Activated T-cell treated with anti-CD3 and anti-CD28 coated beads, Interleukin-2, amount 50 U/mL, for 72 hours (primary cell): ENCODE measurements at places on chromosomes 6 and 20.

DNA sequence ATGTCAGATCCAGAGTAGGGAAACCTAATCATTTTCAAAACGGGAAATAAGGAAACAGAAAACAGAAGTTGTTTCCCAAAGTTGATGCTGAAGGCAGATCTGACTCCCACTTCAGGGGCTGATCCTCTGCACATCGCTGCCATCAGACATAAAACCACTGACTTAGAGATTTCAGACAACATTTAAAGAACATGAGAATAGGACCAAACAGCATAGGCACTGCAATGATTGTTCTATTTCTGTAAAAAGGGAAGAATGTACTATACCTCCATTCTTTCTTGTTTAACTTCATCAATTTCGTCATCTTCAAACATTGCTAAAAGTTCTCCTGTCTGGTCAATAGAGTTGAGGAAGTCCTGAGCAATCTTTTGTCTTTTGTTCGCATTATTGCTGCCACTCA lies 324.7 kb upstream of the RUNX2 start:
- DNase-seq = no peak

- DNase-seq = no peak
Observed at GRCh38 chr6:25061289-25061936, 125.7 kb upstream of the RIPOR2 start.

DNA sequence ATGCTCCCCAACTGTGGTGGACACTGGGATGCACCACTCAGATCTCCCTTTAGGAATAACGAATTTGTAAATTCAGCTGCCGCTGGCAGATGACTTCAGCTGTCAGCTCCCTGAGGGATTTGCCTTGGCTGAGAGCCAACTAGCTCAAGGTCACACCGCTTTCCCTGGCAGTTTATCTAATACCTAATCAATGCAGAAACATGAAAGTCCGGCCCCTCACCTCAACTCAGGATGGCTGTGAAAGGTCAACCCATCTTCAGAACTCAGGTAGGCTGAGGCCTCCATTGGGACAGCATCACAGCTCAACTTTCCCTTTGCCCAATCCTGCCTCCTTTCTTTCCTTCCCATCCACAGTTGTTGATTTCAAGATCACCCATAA lies 22.8 kb upstream of the SCGN start:
- no peak for DNase-seq

DNA sequence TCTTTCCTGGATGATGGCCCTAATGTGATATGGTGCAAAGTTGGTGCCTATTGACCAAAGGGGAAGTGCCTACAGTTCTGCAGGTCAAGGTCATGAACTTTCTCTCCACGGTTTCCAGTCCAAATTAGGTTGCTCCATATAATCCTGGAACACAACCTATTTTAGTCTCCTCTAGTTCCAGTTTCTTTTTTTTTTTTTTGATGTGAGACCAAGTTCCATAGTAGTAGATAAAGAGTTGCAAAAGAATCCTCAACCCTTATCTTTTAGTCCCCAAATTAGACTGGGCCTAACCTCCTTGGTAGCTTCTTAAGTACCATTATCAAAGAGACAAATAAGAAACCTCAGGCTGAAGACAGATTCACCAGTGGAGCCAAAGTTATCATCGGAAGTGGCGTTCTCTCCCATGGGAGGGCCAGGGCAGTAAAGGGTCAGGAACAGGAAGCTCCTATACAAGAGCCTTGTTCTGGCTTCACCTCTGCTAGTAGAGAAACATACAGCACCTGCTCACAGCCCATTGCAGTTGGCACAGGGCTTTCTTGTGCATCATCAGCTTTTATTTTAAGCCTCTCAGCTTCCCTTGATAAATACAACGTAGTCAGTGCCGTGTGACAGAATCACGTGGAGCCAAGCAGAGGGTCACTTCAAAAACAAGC lies 132.2 kb upstream of the RREB1 start:
- no peak for DNase-seq

DNA sequence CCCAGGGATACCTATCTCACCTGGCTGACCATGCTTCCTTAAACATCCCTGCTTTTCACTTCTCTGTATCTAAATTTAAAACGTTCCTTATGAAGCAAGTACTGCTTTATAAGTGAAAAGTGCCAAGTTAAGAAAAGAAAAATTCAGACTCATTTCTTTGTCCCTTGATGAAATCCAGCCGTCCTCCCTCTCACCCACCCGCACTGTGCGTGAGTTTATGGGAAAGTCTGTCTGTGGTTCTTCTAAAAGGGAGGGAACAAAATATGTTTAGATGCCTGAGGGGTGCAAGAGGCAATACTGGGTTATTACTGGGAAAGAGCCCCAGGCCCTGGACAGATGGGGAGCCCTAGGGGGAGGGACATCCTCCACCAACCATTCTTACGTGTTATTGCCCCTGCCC lies 31.2 kb downstream of the SPDEF start:
- no peak for DNase-seq

- DNase-seq = no peak
Observed at GRCh38 chr6:7207720-7208119, 100.0 kb downstream of the RREB1 start.

GRCh38 chr6:119728935-119729334 lies 379.4 kb upstream of the MAN1A1 start:
- DNase-seq = no peak

GRCh38 chr20:59807909-59808728 lies 125.3 kb downstream of the SYCP2 start:
- DNase-seq = no peak

DNA sequence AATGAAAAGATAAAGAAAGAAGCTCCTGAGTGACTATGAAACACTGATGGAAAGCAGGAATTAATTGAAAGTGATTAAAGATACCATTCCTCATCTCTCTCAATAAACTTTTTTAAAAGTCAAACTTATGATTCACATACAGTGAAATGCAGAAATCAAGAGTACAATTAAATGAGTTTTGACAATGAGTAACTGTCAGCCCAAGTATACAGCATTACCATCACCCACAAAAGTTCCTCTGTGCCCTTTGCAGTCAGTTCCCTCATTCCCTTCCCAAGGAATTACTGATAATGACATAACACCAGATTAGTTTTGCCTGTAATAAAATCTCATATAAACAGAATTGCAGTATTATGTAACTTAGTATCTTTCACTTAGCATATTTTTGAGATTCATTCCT lies 44.5 kb downstream of the ATG5 start:
- DNase-seq = no peak

DNA sequence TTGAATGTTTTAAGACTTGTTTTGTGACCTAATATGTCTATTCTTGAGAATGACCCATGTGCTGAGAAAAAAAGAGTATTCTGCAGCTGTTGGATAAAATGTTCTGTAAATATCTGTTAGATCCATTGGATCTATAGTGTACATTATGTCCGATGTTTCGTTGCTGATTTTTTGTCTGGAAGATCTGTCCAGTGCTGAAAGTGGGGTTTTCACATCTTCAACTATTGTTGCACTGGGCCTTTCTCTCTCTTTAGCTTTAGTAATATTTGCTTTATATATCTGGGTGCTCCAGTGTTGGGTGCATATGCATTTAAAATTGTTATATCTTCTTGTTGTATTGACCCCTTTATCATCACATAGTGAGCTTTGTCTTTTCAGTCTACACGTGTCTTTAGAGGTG lies 5.7 kb upstream of the SIRPB2 start:
- DNase-seq = no peak

DNA sequence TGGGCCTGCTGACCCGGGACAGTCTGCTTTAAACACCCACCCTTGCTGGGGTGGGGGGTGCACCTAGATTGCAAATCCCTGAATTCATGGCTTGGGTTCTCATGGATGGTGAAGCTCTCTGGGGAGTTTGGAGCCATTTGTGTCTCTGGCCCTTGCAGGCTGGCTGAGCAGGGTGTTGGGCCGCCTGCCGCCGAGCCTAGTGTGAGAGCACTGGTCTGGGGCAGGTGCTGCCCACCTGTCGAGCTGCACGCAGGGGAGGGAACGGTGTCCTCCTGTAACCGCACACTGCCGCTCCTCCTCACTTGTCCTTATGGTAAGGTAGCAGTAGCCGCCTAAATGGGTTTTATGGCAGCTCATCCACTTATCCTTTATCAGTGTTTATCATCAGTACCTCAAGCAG lies 143.9 kb downstream of the DTNBP1 start:
- DNase-seq = no peak

DNA sequence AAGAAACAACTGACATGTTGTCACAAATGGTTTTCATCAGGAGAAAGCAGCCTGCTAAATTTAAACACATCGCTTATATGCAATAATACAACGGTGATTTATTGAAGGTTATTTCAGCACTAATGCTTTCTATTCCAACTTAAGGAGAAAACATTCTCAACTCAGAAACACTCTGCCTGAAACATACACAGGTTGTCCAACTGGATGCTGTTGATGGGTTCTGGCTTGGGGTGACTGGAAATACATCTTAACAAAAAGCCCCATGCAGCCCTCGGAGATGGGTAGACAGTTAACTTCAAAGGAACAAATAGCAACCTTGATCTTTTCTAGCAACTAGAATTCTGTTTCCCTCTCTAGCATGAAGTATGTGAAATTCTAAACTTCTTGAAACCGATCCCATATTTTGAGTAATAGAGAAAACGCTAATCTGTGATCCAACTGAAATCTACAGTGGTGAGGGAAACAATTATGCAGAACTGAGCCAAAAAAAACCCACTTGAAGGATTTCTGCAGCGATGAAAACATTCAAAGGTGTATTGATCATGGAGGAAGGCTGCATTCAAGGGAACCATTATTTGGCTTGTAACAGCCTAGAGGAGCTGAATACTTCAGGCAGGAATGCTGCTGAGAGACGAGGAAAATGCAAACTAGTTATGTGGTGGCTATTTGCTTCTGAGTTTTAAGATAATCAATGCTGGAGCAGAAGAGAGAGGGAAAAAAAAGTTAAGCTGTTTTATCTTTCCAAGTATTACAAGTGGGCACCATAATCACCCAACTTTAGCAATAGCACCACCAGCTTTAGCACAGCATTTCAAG lies 6.9 kb downstream of the ZMYND8 start:
- no peak for DNase-seq

DNA sequence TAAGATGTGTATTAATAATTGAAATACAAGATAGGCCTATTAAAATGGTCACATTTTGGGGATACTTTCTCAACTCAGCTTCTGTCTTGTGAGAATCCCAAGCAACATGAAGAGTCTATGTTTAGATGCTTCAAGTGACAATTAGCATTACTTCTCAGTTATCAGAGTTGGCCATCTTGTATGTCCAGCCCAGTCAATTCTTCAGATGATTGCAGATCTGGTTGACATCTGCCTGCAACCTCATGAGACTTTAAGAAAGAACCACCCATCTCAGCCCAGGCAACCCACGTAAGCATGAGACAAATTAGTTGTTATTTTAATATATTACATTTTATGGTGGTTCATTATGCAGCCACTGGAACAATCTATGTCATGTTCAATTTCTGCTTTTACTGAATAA lies 256.5 kb downstream of the TENT5A start:
- DNase-seq = no peak

DNA sequence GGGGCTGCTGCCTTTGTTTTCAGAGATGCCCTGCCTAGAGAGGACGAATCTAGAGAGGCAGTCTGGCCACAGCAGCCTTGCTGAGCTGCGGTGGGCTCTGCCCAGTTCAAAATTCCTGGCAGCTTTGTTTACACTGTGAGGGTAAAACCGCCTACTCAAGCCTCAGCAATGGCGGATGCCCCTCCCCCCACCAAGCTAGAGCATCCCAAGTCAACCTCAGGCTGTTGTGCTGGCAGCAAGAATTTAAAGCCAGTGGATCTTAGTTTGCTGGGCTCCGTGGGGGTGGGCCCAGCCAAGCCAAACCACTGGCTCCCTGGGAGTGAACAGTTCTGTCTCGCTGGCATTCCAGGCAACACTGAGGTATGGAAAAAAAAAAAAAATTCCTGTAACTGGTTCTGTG lies 970.9 kb downstream of the TBC1D32 start:
- no peak for DNase-seq

DNA sequence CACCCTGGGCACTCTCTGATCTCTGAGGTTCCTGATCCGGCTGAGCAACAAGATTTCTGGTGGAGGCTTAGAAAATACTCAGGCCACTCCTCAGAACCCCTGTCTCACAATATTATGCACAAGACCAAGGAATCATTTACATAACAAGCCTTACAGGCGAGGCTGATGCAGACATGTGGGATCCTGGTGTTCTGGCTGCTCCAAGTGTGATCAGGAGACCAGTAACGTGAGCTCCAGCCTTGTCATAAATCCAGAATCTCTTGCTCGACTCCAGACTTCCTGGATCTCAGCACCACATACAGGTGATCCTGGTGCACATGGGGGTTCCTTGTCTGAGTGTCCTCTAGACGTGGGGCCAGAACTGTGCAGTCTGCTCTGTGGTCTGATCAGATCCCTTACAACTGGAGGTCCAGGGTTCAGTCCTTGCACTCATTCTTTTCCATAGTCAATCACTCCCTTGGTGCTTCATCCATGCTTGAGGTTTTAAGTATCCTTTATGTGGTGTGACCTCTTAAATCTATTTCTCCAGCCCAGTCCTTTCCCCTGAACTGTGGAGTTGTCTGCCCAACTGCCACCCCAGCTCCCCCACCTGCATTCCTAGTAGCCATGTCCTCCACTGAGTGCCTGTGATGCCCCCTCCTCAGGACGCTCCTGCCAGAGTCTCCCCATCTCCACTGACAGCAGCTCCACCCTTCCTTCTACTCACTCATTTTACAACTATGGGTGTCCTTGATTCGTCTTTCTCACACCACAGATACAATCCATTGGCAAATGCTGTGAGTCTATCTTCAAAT lies 5.1 kb downstream of the HLA-C start:
- DNase-seq = no peak

DNA sequence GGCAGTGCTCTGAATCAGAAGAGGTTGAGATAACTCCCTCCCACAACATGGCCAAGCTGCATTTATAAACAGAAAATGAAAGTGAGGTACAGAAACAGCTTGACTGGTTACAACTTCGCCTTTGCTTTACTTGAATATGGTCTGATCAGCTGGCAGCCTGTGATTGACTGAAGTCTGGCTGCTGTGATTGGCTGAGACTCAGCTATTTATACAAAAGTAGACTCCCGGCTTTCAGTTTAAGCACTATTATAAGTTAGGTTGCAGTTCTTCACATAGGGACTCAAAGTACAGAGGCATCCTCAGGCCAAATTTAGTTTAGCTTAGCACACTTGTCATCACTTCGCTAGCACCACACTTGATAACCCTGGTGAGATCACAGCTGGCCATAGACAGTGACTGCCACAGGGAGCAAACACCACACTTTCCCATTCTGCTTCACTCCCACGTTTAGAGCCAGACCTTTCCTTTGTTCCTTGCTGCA lies 362.6 kb downstream of the EPM2A start:
- DNase-seq = peak; percentile 3

GRCh38 chr20:44151621-44152416 lies 35.2 kb downstream of the JPH2 start:
- no peak for DNase-seq
